Posterior vena cava (tissue), 2 donors: ENCODE measurements at places on chromosomes 1 and 21.

DNA sequence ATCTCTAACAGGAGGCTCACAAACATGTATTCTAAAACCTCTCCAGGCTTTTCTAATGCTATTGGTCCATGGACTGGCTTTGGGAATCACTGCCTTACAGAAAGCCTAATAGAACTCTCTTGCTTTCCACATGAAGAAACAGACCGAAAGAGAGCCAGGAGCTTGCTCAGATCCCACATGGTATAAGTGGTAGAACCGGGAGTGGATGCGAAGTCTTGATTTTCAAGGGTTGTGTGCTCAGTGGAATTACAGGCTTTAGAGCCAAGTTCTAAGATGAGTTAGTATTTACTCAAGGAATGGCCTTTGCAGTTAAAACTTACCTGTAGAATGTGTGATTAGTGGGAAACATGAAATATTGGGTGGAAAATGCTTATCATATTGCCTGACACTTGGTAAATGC is 54.3 kb upstream of the HSD17B7 start:
- DNase-seq, result no peak

DNA sequence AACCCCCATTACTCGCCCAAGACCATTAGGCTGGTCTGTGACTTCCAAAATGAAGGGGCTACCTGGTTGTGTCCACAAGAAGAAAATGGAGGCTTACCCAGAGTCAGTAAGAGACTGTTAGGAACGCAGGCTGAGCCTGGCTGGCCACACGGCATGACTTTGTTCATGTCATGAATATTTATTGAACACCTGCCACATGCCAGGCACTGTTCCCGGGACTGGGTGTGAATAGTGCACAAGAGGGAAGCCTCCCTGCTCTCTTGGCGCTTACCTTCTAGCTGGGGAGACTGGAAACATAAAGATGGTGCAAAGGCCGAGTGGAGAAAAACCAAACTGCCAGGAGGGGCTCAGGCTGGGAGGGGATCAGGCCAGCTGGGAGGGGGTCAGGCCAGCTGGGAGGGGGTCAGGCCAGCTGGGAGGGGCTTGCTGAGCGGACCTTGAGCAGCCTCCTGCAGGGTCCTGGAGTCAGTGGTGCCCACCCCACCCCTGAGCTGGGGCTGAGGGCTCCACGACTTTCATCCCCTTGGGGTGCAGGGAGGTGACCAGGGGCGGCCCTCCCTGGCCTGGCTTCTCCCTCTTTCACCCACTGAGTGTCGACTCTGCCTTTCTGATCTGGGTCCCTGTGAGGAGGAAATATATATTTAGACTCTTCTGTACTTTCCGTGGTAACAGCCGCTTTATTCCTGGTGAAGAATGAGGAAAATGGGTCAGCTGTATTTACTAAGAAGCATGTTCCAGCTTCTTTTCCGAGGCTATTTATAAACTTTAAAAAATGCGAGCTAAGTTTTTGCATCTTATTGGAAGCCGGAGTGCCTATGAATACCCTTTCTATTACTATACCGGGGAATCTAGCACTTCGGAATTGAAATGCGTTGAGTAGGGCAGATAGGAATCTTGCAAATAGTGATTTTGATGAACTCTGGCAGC is 139.0 kb downstream of the CAMTA1 start:
- DNase-seq, result no peak

DNA sequence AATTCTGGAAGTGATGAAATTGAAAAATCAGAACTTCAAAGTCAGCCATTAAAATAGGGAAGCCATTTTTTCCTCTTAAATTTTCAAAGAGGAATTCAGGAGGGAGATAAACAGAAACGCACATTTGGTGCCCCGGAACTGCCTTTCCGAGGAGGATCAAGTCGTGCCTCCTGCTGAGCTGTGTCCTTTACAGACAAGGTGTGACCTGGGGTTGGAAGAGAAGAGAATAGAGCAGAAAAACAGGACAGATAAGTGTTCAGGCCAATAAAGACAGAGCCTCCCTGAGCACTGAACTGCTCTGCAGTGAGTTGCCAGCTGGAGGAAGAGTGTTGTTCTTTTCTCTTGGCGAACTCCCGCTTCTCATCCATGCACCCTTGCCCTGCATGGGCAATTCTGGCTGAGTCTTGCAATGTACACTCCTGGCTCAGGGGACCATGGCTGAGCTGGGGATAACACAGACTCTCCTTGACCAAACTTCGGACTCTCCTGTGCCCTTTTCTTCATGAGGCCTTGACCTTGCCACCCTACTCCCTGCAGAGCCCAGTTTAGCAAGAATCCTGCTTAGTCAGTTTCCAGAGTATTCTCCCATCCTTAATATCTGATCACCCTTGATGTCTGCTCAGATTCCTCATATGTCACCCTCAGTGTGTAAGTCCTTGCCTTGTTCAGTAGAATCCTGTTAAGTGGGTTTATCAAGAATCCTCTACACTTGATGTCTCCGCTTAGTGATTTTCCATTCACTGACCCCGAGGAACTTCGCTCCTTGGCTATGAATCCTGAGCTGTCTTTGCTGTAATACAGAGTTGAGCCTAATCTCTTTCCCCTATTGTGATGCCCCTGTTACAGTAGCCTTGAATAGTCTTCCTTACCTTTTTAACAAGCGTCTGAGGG is 1.3 kb upstream of the MTARC1 start:
- DNase-seq, result no peak

DNA sequence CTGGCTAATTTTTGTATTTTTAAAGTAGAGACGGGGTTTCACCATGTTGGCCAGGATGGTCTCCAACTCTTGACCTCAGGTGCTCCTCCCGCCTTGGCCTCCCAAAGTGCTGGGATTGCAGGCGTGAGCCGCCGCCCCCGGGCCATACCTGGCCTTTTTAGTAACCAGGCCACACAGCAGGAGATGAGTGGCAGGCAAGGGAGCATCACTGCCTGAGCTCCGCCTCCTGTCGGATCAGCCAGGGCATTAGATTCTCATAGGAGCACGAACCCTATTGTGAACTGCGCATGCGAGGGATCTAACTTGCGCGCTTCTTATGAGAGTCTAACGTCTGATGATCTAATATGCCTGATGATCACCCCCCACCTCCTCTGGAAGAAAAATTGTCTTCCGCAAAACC is 308.7 kb upstream of the PRMT6 start:
- DNase-seq, result peak; percentile 72

DNA sequence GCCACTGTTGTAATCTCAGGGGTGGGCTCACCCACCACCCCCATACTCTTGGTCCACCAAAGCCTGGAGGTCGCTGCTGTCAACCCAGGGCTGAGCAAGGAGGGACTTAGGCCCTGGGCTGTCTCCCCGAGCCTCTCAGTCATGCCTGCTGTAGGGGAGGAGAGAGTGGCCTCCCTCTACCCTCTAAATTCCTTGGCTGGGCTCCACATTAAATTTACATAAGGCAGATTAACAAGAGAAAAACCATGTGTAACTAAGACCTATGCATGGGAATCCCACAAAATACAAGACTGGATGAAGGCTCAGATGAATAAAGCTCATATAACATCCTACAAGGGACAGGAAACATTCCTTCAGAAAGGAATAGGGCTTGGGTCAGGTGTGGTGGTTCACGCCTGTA is 1.8 kb upstream of the PIK3CD start:
- DNase-seq, result no peak

- DNase-seq, result no peak
Observed at GRCh38 chr1:201013031-201013485, 10.5 kb downstream of the KIF21B start.

DNA sequence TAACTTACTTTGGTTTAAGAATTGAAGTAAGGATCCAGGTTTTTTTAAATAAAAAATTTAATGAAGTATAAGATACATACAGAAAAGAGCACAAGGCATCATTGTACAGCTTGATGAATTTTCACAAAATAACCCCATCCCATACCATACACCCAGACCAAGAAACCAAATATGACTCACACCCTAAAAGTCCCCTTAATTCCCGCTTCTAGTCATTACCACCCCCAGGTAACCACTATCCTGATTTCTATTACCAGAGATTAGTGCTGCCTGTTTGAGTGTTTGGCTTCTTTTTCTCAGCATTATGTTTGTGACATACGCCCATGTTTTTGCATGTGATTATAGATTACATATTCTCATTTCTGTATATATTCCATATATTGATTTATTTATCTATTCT is 98.5 kb upstream of the HIVEP3 start:
- no peak for DNase-seq

GRCh38 chr1:223700942-223701637 is 11.2 kb upstream of the CAPN2 start:
- peak; percentile 89 for DNase-seq

- DNase-seq, result no peak
Observed at GRCh38 chr1:4224684-4225467, 324.8 kb upstream of the C1orf174 start.

DNA sequence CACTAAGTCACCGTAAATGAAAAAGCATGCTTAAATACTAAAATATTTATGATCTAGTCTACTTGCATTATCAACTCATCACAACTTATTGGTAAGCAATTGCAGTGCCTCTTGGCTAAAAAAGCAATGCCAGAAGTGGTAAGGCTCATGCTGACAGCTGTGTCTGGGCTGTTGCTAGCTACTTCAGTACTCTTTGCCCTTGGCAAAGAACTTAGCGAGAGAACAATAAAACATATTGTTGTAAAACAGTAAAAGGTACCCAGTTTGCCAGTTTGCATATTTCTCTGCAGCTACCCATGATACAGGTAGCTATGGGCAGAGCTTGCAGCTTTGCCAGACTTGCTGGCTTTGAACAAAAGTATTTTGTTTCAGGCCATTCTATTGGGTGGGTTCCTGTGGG is 73.1 kb downstream of the ATP6V1G3 start:
- no peak for DNase-seq

DNA sequence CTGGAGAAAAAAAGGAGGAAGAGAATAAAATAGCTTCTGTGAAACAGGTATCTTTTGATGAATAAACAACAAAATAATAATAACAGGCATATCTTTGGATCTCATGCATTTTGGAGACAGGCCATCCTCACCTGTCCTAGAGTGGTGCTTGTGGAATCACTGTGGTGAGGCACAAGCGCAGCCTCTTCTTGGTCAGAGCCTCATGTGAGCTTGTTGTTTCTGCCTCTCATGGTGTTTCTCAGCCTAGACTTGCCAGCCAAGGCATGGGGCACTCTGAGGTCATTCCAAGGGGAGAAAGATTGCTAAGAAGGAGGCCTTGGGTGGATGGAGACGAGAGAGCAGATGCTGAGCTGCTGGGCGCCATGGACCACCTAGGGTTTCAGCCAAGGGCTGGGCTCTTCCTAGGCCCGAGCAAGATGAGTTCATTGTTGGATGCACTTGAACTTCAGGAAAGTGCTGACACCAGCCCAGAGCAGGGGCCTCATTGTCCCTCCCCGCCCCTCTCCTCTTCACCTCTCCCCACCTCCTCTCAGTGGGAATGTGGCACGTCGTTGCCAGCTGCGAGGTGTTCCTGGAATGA is 49.5 kb downstream of the ATP5PO start:
- DNase-seq, result peak; percentile 70

DNA sequence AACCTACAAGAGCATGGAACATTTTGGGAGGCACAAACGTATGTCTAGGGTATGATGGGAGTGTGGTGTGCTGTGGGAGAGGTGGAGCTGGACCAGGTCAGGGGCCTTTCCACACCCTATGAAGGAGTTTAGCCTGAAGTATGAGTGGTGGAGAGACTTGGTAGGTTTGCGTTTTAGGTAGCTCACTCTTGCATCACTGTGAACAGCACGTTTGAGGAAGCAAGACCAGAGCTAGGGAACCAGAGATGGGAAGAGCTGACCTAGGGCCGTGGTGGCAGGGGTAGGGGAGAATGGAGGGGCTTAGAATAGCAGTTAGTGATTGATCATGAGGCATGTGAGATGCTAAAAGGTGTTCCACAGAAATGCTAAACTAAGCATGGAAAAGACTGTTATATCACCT is 25.1 kb upstream of the ZFP69B start:
- DNase-seq, result no peak

GRCh38 chr1:41454406-41454805 is 30.1 kb downstream of the EDN2 start:
- peak; percentile 71 for DNase-seq

GRCh38 chr1:228066891-228067654 is 15.4 kb upstream of the ARF1 start:
- DNase-seq, result peak; percentile 60

- no peak for DNase-seq
Observed at GRCh38 chr1:46218443-46218842, 15.3 kb downstream of the LURAP1 start.

DNA sequence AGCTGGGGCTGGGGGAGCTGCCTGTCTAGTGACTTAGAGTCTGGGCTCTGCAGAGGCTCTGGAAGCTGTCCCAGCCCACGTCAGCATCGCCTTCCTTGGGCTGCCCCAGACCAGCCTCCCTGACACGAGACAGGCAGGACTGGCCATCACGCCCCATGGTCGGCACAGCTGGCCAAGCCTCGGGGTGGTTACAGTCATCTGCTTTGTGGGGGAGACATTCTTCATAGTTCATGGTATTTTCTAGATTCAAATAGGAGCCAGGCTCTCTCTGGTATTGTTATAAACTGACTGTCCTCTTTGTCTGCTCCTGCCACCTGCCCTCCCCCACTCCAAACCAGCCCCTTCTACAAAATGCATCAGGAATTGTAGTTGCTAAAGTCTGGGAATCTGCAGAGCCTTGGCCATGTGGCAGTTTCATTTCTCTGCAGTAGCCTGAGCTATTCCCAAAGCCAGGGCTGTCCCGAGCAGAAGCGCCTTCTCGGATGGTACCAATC is 29.4 kb downstream of the OLFML2B start:
- peak; percentile 94 for DNase-seq

GRCh38 chr1:186958520-186958919 is 129.8 kb downstream of the PLA2G4A start:
- DNase-seq, result no peak
